ENCODE measurements at places on chromosomes 1 and 21. TPM values are rescaled to one million over a fixed set of nuclear protein-coding genes. Genes with fewer than 3 reads are reported as not detected.
A peak's percentile ranks its signal among the peaks of the same experiment; 100 is the strongest.

The POU3F1 gene
- total RNA-seq: 0.11 TPM

The KCNN3 gene
- total RNA-seq: 0.37 TPM

The WLS gene
- 0.11 TPM for total RNA-seq

DNA sequence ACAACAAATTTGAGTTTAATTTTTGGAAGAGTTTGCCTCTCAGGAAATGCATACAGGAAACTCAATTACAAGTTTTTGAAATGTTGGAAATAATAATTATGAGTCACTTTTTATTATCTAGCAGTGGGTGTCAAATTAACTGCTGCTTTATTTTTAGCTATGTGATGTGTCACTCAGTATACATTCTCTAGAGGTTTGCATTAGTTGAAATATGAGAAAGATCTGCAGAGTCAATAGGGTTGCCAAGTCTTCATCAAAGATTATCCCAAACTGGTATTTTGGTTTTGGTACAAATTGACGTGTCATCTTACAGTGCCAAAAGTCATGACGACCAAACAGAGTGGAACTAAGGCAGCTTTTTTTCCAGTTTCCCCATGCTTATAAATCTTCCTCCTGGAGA is 54.3 kb upstream of the DIPK1A start:
- no peak for ATAC-seq

DNA sequence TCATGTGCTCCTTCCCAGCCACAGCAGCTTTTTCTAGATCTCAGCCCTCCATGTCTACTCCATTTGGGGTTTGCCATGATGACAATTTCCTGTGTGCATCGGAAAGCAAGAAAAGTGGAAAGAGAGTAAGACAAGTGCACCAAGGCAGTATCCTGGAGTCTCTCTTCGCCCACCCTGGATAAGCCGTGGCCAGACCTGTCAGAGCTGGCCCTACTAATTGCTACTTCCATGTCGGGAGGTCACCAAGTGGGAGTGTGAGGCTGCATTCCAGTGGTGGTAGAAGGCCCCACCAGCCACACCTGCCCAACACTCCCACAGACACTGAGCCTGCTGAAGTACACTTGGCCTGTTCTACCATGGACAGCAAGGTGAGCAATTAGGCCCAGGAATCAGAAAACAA is 14.0 kb upstream of the LORICRIN start:
- no peak for ATAC-seq

- ATAC-seq: no peak
Measured at GRCh38 chr1:23701996-23702395, 10.4 kb downstream of the RPL11 start.

DNA sequence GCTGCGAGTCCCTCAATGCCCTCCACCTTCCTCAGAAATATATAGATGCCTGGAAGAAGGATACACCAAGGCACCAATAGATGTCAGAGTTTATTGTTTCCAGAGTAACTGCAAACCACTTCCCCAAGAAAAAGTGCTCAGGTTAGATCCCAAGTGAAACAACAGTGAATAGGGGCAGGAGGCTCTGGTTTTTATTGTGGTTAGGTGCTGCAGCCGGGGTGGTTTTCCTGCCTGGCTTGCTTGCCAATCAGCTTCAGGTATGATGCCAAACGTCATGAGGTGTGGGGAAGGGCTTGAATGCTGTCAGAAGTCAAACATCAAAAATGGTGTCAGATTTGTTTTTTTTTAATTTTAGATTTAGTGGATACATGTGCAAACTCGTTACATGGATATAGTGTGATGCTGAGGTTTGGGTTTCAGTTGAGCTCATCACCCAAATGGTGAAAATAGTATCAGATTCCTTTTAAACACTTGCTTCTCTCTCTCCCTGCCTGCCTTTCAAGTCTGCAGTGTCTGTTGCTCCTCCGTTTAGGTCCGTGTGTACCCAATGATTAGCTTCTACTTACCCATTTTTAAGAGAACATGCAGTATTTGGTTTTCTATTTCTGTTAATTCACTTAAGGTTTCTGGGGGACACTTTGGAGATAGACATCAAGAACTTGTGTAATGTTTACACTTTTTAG is 1317.0 kb downstream of the MRPL39 start:
- ATAC-seq: peak; percentile 53

DNA sequence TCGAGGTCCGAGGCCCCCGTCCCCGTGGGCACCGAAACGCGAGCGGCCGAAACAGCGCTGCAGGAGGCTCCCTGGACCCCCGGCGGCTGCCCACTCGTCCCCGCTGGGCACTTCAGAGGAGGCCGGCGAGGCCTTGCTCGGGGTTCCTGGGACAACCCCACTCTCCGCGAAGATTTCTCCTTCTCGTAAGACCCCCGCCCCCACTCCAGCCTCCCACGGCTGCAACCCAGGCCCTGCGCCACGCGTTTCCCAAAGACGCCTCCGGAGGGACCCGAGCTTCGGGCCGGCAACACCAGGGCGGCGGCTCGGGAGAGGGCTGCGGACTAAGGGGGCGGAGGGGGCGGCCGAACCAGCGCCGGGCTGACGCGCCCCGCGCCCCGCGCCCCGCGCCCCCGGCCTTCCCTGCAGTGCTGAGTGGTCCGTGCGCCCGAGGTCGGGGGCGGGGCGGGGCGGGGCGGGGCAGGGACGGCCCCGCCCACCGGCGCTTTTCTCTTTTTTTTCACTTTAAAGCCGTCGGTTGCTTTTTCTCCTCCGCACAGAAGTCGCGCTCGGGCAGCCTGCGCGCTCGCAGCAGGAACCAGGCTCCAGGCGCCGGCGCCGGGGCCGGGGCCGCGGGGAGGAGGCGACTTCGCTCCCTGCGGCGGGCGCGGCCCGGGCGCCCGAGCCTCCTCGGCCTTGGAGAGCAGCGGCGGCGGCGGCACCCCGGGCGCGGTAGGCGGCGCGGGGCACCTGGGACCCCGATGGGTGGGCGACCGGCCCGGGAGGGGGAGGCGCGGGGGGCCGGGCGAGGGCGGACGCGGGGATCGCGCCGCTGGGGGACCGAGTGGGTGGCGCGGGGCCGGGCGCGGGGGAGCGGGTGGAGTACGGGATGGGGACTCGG is at the start of gene SPSB1:
TSS of gene SPSB1 (plus strand) at position 534 of the 880 bp plus-strand sequence. CDS start 62,998 bp downstream, outside the sequence.
- ATAC-seq: peak; percentile 45

DNA sequence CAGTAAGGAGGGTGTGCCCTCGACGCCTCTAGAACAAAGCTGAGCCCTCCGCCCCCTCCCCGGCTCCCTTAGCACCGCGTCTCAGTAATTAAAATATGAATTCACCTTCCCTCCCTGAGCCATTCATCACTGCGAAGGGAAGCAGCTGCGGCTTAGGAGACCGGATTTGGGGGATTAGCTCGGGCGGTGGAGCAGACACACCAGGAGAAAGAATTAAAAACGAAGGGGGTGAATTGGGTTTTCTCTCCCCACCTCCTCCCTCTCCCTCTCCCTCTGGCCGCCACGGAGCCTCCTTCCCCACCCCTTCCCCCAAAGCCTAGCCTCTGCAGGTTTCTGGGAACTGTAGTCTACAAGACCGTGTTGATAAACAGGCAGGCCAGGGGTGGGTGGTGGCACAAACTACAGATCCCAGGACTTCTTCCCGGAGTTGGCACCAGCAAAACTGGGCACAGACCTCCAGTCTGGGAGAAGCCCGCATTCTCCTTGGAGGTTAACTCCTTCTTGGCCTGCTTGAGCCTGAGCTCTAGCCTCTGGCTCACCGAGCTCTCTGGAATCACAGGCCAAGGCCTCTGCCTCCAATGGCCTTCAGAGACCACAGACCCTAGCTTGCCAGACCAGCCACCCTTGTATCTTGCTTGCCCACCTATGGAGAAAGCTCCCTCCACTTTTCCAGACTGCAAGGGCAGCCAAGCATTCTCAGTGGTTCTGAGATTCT is 10.8 kb downstream of the BLACAT1 start:
- ATAC-seq: no peak

DNA sequence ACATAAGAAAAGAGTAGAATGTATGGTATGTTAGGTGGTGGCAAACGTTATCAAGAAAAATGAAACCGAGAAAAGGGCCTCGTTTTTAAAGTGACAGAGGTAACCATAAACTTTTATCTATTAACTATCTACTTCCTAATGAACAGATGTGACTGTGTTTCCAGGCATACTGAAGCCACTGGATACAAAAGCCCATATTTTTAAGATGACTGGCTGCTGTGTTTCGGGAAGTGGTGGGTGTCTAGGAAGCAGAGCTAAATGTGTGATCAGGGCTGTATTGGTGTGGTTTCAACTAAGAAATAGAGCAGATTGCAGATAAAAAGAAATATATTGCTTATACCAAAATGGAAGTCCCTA is 71.8 kb downstream of the CHRM3 start:
- ATAC-seq: no peak

DNA sequence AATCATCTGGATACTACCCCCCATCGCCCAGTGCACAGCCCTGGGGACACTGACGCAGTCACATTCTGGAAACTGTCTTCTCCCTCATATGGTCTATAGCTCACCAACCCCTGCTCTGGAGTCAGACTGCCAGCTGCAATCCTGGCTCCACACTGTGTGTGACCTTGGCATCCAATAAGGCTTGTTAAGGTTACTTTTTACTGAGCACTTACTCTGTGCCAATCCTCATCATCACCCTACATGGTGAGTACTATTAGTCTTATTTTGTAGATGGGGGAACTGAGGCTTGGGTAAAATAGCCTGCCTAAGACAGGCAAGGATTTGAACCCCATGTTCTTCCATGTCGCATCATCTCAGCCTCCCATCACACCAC is 34.9 kb downstream of the AHDC1 start:
- peak; percentile 13 for ATAC-seq

DNA sequence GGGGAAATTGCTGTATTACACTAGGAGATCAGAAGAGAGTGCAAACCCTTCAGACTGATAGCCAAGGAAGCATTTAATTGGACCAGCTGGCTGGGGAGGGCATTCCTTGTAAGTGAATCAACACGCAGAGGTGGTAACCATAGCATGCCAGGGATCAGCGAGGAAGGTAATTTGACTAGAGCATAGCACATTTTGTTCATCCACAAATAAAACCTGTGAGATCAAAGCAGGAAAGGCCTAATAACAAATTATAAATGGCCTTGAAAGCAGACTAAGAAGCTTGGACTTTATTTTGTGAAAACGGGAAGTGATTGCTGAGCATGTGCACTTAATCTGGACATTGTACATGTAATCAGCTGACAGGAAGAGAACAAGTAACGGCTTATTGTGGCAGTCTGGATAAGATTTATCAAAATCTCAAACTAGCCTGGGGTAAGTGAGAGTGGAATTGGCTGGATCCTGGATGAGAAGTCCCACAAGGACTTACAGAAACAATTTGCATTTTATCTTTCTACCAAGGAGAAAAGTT is 11.7 kb upstream of the CD55 start:
- no peak for ATAC-seq

Measured in activated T-helper 17 cell treated with anti-CD3 and anti-CD28 coated beads, Interleukin-2, amount 50 U/mL, for 72 hours (primary cell).